ENCODE measurements at places on chromosomes 7 and 10.

GRCh38 chr10:25912866-25913265 is 21.2 kb upstream of the MYO3A start:
- no peak for DNase-seq

GRCh38 chr10:33506391-33506790 is 171.9 kb upstream of the NRP1 start:
- no peak for DNase-seq

GRCh38 chr7:87432536-87432935 is 42.9 kb downstream of the ABCB4 start:
- no peak for DNase-seq

DNA sequence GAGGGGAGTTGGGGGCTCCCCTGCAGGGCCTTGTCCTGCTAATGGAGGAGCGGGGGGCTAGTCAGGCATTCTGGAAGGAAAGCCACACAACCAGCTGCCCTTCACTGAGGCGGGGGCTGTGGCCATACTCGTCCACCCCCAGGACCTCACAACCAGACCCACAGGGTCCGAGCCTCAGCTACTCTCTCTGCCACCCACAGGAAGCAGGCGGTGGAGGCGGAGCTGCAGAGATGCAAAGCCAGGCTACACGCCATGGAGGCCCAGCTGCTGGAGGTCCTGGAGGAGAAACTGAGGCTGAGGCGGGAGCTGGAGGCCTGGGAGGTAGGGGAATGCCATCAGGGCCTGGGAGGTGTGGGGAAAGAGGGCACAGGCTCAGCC is 3.1 kb downstream of the ABHD11 start:
- DNase-seq = no peak

DNA sequence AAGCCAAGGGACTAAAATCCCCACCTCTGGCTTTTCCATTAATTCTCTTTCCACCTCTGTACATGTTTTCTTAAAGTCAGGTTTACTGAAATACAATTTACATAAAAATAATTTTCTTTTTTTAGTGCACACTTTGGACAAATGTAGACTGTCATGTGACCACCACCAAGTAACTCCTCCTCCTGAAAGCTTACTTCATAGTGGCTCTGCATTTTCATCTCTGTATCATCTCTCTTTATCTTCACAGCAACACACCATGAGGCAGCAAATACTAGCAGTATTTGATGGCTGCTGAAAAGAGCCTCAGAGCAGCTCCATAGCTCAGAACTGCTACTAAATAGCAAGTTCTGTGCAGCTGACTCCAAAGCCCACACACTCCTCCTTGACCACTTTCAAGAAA is 17.3 kb downstream of the WDFY4 start:
- no peak for DNase-seq

DNA sequence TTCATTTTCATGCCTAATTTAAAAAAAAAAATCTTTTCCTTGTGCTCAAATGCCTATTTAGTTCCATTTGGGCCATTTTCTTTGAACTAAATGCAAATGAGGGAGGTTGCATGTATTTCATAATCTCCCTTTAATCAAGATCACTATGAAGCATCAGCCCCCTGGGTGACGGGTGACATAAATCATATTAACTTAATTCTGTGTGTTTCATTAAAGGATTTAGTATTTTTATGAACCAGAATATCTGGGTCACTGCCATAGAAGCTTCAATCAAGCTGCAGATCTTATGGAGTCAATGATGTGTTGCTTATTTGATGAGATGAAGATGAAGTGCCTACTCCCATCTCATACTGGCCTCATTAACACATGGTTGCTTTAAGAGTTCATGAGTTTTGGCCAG is 301.9 kb upstream of the PRKCQ start:
- DNase-seq = no peak

DNA sequence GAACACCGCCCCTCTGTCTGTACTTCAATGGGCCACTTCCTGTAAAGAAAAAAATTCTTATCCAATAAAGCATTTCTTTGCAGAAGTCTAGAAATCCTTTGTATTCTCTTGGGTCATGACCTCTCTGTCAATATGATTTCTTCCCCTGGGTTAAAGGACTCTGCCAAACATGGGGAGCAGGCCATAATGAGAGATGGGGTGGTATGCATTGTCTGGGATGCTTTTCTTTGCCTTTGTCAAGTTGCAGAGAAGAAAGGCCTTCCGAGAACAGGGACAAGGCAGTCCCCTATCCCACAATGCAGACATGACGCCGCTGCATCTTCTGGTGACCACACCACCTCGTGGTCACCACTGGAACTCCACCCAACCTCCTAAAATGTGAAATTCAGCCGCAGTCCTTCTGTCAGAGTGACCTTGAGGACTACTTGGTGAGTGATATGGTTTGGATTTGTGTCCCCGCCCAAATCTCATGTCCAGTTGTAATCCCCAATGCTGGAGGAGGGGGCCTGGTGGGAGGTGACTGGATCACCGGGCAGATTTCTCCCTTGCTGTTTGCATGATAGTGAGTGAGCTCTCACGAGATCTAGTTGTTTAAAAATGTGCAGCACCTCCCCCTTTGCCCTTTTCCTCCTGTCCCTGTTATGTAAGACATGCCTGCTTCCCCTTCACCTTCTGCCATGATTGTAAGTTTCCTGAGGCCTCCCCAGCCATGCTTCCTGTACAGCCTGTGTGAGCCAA is 15.2 kb upstream of the FRMPD2 start:
- DNase-seq = peak; percentile 13

- no peak for DNase-seq
These were observed at the start of gene TBXAS1 for GRCh38 chr7:139829025-139829774. Gene TBXAS1, plus strand, starts transcription at chr7:139829264. Its CDS starts 127 bp downstream, at chr7:139829391.

DNA sequence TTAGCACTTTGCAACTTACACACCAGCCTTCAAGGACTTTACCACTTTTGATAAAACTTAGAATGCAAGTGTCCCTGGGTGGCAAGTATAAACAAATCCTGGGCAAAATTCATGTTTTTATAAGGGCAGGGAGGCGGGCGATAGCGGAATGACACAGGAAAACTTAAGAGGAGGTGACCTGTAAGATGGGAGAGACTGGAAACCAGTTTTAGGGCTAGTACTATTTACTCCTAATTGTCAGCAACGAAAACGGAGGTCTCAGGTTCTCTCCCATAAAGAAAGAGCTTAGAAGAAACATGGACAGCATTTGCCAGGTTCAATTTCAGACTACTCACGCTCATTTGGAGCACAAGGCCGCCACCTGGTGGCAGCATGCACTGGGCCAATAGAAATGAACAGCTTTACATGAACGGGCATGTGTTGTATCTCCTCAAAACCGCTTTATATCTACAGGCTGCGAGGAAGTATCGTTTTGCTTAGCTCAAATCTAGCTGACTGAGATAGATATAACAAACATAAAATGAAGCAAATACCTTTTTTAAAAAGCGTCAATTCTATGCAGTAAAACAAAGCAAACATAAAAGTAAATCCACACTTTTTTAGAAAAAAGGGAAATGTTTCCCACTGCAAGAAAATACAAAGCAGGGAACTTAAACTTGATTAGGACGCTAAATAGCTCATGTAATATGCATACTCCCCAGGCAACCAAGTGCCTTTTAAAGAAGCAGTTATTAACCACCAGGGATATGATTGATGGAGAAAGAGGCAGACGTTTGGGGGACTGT is 37.6 kb upstream of the SVOPL start:
- DNase-seq = peak; percentile 68

DNA sequence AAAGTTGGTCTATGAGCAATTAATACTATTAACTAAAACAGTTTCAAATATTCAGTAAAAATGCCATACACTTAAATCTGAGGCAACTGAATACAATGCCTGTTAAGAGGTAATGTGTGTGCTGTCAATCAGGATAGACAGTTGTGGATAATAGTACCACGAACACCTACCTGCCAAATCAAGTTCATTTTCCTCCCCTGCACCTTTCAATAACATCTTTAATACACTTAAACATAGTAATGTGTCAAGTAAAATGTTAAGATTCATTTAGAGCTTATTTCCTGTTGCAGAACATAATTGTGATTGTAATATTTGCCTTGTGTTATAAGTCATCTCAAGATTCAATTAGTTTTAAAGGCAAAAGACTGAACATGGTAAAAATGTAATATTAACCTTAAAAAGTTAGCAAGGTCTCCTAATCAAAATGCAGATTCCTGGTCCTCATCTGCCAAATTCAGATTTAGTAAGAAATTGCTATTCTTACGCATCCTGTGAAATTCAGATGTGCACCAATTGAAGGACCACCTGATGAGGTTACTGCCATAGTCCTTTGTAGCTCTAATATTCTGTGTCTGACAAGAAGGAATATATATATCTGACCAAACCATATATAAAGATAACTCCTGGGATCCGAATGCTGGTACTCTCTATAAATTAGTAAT is 37.1 kb downstream of the COL1A2 start:
- no peak for DNase-seq

DNA sequence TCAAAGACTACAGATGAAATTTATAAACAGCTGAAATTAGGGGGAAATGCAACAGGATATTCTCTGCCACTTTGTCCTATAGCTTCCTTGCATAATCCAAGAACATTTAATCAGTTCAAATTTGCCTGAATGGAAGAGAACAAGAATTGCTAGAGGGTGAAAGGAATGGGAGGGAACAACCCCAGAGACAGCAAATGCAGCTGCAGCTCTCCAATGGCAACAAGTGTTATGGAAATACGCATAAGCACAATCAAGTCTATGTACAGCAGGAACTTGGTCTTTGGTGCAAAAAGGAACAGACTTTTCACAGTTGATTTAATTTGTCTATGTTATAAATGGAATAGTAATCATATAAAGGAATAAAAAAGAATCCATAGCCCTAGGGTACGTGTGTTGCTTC is 269.0 kb upstream of the ETV1 start:
- DNase-seq = no peak

- no peak for DNase-seq
These were observed 4.4 kb downstream of the RASSF4 start for GRCh38 chr10:44963772-44964633.

DNA sequence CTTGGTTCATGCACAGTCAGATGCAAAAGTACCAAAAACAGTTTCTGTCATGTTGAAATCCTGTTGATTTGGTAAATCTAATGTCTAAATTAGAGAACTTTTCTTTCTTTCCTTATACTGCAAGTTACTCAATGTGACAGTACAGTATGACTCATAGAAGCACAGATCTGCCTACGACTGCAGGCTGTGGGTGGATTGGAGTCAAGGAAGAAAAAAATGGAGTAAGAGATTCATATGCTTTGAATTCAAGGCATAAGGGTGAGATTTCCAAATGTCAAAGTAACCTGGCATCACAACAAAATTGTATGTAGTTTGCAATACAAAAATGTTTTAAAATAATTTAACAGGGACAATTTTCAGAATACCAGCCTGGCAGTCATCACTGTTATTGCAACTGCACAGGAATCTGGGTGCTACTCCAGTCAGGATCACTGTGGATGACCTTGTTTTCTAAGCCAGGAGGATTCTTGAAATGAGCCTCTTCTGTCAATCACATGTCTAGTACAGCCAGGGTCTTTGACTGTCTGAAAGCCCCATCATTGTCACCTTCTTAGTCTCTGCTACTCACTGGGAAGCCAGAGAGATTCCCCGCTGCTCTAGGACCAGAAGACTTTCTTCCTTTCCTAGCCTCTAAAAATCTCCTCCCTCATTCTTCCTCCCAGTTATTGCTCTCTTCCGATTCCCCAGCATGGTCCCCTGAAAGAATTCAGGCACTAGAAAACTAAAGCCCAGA is 83.6 kb downstream of the CD36 start:
- no peak for DNase-seq

GRCh38 chr10:101972761-101973160 is 83.2 kb downstream of the ARMH3 start:
- DNase-seq = no peak

DNA sequence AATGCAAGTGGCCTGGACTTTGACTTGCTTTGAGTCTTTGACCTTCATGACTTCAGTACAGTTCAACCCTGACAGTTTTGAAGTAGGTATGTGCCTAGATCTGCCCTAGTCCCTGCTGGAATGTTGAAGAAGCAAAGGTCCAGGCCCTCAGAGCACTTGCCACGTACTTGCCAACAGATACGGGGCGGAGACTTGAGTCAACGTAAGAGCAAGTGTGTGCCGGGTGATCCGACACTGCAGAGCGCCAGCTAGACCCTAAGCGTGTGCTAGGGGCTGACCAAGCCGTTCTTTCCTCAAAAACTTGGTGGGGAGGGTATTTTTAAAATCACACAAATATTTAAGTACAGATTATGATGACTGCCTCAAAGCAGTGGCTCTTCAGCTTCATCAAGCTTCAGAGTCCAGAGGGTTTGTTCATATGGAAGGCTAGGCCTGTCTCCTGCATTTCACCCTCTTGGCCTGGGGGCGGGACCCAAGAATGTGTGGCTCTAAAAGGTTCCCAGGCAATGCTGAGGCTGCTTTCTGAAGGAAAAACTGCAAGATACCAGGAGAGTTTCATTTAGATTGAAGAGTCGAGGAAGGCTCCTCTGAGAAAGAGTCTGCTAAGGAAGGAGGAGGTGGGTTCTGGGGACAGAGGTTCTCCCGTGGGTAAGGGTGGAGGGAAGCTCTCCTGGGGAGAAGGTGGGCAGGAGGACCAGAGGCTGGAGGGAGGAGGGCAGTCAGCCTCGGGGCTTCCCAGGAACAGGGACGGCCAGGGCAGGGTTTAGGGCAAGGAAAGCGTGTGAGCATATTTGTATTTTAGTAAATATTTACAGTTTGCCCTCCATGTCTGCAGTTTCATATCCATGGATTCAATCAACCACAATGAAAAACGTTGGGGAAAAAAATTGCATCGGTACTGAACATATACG is 160.3 kb downstream of the EGFR start:
- DNase-seq = no peak

DNA sequence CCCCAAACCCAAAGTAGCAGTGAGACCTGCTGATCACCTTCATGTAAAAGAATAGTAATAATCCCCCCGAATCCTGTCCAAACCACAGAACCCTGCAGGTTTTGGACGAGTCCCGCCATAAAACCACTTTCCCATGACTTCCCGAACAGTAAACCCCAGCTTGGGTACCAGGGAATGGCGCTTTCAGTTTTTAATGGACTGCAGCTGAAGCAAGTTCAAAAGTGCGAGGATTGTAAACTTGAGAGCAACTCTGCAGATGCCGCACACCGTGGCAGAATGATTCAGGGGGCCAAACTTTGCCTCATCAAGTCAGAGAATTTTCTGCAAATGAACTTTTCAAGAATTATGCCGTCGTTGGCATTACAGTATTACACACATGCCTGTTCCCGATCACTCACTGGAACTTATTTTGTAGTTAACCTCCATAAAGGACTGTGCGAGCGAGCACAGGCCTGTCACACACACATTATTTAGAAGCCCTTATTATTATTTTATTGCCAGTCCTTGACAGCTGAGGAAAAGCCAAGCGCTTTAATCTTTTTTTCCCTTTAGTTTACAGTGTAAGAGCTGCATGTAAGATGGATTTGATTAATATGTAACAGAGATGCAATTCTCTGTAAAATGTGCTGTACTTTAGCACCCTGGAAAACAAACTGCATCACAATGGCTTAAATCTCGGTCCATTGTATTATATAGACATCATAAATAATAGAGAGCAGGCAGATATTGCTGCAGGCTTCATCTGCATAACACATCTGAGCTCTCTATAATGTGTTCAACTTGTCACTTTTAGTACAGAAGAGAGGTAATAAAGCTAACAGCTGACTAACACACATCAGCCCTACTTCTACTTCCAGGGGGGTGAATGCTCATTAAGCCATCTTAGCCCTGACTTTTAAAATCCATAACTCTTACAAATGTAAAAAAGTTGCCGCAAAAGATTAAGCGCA is 493.5 kb upstream of the GALNT17 start:
- no peak for DNase-seq
